ENCODE measurements at places on chromosomes 16 and 17. TPM values are rescaled to one million over a fixed set of nuclear protein-coding genes. Genes with fewer than 3 reads are reported as not detected.

DNA sequence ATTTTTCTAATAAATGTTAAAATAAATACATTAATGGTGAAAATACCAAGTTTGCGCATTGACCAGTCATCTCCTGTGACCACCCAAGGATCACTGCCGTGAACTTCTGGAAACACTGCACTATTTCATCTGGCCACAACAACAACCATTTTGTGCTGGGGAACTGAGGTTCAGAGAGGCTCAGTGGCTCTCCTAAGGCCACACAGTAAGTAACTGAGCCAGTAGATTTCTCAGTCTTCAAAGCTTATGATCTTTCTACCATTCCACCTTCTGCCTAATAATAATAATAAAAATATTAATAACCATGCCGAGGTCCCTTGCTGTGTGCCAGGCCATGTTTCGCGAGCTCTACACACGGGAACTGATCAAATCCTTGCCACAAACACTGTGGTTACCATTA, 182.0 kb downstream of the IRF8 start:
- no peaks in the 10 kb centered on the region for H3K4me1 ChIP-seq
- H3K27me3 ChIP-seq, result no peaks in the 10 kb centered on the region
- no peaks in the 10 kb centered on the region for H3K36me3 ChIP-seq
- no peak overlapping the region for H3K4me3 ChIP-seq
- DNase-seq, result no peak

DNA sequence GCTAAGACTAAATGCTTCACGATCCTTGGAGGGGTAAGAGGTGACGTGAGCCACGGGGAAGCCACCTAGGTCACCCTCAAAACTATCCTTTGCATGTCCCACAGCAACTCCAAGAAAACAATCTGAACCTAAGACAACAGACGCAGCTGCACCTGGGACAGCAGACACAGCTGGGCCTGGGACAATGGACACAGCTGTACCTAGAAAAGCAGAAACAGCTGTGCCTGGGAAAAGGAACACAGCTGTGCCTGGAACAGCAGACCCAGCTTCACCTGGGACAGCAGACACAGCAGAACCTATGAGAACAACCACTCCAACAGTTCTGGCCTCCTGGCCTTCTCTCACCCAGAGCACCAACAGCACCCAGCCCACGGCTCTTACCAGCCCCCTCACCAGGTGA, 11.7 kb upstream of the CD300LD start:
- H3K27me3 ChIP-seq, result peaks cover 7% of the 10 kb centered on the region
- no peaks in the 10 kb centered on the region for H3K36me3 ChIP-seq
- no peak overlapping the region for H3K4me3 ChIP-seq
- H3K27ac ChIP-seq, result no peak overlapping the region
- DNase-seq, result no peak

- no peak overlapping the region for H3K27ac ChIP-seq
- no peak for DNase-seq
- no peaks in the 10 kb centered on the region for H3K27me3 ChIP-seq
- no peaks in the 10 kb centered on the region for H3K4me1 ChIP-seq
- H3K36me3 ChIP-seq, result no peaks in the 10 kb centered on the region
- H3K4me3 ChIP-seq, result no peak overlapping the region
These were observed 207.9 kb upstream of the HSBP1 start for GRCh38 chr16:83599789-83600462.

Gene SLC13A2
- total RNA-seq, result not detected

- no peaks in the 10 kb centered on the region for H3K27me3 ChIP-seq
- H3K4me3 ChIP-seq, result no peak overlapping the region
- no peak for DNase-seq
- no peak overlapping the region for H3K27ac ChIP-seq
- H3K36me3 ChIP-seq, result no peaks in the 10 kb centered on the region
These were observed 122.5 kb downstream of the GAS7 start for GRCh38 chr17:10075919-10076318.

DNA sequence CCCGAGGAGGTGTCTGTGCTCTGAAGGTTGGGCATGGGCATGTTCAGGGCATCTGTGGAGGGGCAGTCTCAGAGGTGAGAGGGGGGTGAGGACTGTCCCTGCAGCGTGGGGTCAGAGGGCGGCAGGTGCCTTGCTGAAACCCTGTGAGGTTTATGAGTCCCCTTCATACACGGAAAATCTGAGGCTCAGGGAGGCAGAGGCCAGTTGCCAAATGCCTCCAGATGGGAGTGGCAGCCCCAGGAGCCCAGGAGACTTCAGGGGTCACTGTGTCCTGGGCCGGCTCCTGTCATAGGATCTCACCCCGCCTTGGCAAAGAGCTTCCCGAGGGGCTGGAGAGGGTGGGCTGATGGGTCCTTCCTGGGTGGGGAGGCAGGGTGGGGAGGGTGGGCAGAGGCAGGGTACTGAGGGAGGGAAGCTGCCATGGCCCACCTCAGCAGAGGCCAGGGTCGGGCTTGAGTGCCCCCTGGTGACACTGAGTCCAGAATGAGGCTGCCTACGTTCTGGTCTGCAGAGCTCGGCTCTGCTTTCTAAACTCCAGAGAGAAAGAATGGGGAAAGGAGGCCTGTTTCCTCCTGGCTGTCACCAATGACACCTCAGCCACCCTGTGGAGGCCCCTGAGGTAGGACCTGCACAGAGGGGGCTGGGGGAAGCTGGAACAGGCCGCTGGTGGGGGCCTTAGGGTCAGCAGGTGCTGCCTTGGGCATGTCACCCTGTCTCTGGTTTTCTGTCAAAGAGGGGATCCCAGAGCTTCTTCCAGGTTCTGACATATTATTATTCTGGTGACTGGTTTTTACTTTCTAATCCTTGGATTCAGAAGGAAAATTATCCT, 1.1 kb downstream of the LGALS9 start:
- H3K4me3 ChIP-seq, result peak overlapping the region; percentile 89
- no peaks in the 10 kb centered on the region for H3K27me3 ChIP-seq
- no peak overlapping the region for H3K27ac ChIP-seq
- H3K4me1 ChIP-seq, result peaks cover 24% of the 10 kb centered on the region

- no peak for DNase-seq
- no peaks in the 10 kb centered on the region for H3K36me3 ChIP-seq
- no peak overlapping the region for H3K4me3 ChIP-seq
- no peaks in the 10 kb centered on the region for H3K27me3 ChIP-seq
- no peak overlapping the region for H3K27ac ChIP-seq
These were observed 40.8 kb upstream of the NACA2 start for GRCh38 chr17:61631800-61632199.

- H3K27ac ChIP-seq, result no peak overlapping the region
- no peaks in the 10 kb centered on the region for H3K4me1 ChIP-seq
- H3K36me3 ChIP-seq, result peaks cover 74% of the 10 kb centered on the region
These were observed 26.9 kb downstream of the ADCY7 start for GRCh38 chr16:50293041-50293783.

DNA sequence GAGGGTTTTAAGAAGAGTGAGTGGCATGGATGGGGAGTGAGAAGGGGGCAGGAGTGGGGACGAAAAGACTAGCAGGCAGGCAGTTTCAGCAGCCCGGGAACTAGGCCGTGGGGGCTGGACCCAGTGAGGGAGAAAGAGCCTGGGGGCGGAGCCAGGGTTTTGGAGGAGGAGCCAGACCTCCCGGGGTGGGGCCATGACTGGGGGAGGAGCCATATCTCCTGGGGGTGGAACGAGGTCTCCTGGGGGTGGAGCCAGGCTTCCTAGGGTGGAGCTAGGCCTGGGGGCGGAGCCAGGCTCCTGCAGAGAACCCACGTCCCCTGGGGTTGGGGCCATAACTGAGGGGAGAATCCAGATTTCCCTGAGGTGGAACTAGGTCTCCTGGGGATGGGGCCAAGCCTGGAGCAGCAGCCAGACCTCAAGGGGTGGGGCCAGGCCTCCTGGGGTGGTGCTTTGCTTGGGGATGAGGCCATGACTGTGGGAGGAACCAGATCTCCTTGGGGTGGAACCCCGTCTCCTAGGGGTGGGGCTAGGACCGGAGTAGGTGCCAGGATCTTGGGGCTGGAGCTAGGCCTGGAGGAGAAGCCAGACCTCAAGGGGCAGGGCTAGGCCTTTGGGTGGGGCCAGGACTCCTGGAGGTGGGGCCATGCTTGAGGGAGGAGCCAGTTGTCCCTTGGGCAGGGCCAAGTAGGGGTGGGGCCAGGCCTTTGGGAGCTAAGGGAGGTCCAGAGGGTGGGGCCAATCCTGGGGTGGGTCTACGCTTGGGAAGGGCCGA, 41.7 kb upstream of the JPH3 start:
- no peaks in the 10 kb centered on the region for H3K36me3 ChIP-seq
- no peaks in the 10 kb centered on the region for H3K4me1 ChIP-seq
- no peak overlapping the region for H3K27ac ChIP-seq
- H3K27me3 ChIP-seq, result no peaks in the 10 kb centered on the region

Gene CTRB1
- not detected for total RNA-seq

GRCh38 chr16:6856578-6856977, 476.1 kb upstream of the RBFOX1 start:
- no peaks in the 10 kb centered on the region for H3K4me1 ChIP-seq
- no peaks in the 10 kb centered on the region for H3K27me3 ChIP-seq
- no peak overlapping the region for H3K27ac ChIP-seq
- H3K4me3 ChIP-seq, result no peak overlapping the region

DNA sequence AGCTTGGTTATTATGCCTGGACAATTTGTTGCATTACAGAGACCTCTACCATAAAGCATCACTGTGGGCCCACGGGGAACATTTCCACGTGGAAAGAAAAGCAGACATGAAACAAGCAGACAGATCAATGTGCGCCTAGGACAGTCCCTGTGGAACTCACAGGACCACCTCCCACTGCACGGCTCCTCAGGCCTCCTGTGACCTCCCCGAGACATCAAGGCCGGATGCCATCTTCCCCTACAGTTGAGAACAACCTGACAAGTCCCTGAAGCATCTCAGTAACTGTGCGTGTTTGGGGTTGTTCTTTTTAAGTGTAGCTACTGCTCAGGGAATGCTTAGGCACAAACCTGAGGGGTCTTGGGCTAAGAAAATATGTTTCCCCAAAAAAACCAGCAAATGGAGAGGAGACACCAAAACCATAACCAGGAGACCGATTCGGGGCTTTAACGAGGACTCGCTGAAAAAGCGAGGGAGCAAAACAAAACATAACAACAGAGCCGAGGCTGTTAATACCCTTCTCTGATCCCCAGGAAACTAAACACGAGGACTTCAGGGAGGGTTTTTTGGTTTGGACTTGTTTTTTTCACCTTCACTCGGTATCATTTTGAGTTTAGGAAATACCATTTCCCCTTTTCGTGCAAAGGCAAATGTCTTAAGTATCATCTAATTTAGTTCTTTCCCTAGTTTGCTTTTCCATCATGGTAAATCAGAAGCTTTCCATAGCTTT, 87.1 kb downstream of the CYTH1 start:
- H3K4me3 ChIP-seq, result no peak overlapping the region
- no peaks in the 10 kb centered on the region for H3K27me3 ChIP-seq

DNA sequence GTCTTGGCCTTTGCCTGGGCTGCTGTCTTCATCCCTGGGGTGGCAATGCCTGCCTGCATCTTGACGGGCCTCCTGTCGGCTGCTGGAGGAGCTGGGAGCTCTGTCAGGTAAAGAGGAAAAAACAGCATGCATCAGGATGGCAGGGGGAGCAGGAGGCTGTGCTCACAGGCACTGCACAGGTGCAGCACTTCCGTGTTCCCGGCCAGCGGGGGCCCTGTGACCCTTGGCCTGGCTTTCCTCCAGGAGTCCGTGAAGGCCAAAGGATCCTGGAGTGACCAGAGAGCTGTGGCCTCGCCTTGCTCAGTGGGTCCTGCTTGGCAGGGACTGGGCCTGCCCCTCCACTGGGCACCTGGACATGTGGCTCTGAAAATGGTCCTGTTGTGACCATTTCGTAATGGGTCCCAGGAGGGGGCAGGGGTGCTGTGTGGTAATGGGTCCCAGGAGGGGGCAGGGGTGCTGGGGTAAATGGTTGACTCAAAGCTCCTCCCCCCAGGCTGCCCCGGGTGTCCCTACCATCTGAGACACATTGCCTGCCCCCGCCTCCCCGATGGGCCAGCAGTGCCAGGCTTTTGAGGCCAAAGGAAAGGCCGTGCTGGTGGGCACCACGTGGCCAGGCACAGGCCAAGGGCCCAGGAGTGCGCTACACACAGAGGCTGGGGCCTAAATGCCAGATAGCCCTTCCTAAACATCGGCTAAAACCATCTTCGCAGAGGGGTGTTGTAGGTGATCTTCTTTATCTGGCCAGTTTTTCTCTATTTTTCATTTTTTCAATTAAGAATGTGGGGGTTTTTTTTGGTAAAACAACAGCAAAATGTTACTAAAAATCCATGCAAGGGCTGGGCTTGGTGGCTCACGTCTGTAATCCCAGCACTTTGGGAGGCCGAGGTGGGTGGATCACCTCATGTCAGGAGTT, 4.0 kb upstream of the FASN start:
- no peak for DNase-seq
- H3K4me3 ChIP-seq, result no peak overlapping the region
- H3K27me3 ChIP-seq, result no peaks in the 10 kb centered on the region
- no peak overlapping the region for H3K27ac ChIP-seq
- no peaks in the 10 kb centered on the region for H3K36me3 ChIP-seq

Gene FOXJ1
- total RNA-seq, result 0.64 TPM

DNA sequence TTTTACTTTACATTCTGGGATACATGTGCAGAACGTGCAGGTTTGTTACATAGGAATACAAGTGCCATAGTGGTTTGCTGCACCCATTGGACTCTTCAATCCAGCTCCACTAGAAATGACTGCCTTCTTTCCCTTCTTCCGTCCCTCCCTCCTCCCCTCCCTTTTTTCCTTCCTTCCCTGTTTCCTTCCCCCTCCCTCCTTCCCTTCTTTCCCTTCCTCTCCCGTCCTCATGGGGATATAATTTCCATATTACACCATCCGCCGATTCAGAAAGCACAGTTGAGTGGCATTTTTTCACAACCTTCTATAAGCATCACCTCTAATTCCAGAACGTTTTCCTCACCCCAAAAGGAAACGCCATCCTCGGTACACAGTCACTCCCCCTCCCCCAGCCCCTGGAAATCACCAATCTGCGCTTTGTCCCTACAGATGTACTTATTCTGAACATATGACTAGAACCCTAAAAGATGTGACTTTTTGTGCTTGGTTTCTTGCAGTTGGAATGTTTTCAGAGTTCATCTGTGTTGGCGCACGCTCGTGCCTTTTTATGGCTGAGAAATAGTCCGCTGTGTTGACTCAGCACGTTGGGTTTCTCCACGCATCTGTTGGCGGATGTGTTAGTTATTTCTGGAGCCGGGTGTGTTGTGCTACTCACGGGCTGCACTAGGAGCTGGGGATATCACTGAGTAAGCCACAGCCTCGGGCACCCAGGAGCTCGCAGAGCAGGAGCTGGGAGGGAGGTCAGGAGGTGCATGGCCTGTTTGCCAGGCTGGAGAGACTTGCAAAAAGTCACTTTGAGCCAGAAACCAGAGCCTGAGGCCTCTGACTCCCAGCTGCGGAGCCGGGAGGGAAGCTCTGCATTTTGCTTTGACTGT, 336.4 kb downstream of the SEC14L1 start:
- no peak overlapping the region for H3K27ac ChIP-seq
- no peak for DNase-seq
- no peaks in the 10 kb centered on the region for H3K27me3 ChIP-seq
- H3K36me3 ChIP-seq, result peaks cover 11% of the 10 kb centered on the region
- H3K4me3 ChIP-seq, result no peak overlapping the region
- peaks cover 86% of the 10 kb centered on the region for H3K4me1 ChIP-seq

- H3K27ac ChIP-seq, result no peak overlapping the region
- H3K27me3 ChIP-seq, result peaks cover 4% of the 10 kb centered on the region
- no peak overlapping the region for H3K4me3 ChIP-seq
- H3K36me3 ChIP-seq, result no peaks in the 10 kb centered on the region
- no peaks in the 10 kb centered on the region for H3K4me1 ChIP-seq
These were observed 11.1 kb upstream of the CHMP6 start for GRCh38 chr17:80980397-80981061.

- DNase-seq, result no peak
- no peaks in the 10 kb centered on the region for H3K4me1 ChIP-seq
- no peak overlapping the region for H3K4me3 ChIP-seq
- H3K36me3 ChIP-seq, result no peaks in the 10 kb centered on the region
These were observed 79.0 kb downstream of the HAPSTR1 start for GRCh38 chr16:9170470-9170869.
